CD4-positive, alpha-beta T cell treated with Interleukin-17A for 1 hour (primary cell): ENCODE measurements at places on chromosomes 7 and 10.

DNA sequence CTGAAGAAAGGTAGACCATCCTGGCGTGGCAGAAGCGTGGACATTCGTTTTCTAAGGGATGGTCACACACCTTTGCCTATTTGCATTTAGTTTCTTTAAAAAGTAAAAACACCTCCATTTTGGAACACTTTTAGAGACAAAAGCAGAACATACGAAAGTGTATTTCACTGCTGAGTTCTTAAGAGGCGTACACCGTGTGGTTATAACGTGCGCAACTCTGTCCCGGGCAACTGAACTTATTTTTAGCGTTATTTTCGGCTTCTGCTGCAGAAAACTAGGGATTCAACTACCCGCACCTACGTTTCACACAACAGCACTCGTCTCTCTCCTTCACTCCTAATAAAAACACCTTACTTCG lies 557 bp upstream of the LSM8 start:
- DNase-seq = no peak

- DNase-seq = no peak
Measured at GRCh38 chr7:88109612-88110011, 110.2 kb downstream of the SRI start.

- no peak for DNase-seq
Measured at GRCh38 chr10:34275626-34276130, 539.4 kb downstream of the PARD3 start.

GRCh38 chr7:29042824-29043231 lies 84.7 kb upstream of the TRIL start:
- no peak for DNase-seq

GRCh38 chr10:132242103-132242840 lies 55.5 kb downstream of the DPYSL4 start:
- DNase-seq = no peak

- DNase-seq = no peak
Measured at GRCh38 chr7:117114272-117114671, 161.0 kb downstream of the ST7 start.

- DNase-seq = no peak
Measured at GRCh38 chr7:51059504-51060142, 257.0 kb downstream of the COBL start.

DNA sequence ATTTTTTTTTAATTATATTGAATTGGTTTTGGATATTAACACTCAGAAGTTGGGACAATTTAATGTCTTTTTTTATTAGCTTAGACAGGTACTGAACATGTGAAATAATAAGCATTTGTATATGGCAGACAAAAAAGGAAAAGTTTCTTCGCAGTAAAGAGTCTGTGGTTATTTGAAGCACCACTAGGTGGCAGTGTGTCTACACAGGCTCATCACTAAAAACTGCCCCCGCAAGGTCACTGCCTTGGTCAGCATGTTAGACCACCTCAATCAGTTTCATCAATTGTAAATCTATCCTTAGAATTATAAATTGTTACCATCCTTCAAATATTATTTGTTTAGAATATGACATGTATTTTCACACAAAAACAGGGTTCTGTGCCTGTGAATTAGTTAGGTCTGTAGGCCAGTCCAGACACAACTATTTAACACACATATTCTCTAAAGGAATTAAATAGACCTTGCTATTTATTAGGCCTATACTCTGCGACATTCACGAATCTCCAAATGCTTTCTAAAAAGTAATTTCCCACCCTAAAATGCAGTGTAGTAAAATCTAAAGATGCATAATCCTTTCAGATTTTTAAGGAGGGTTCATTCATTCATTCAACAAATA lies 17.0 kb downstream of the PNLIPRP3 start:
- DNase-seq = no peak

GRCh38 chr7:136964347-136964746 lies 95.9 kb downstream of the CHRM2 start:
- DNase-seq = no peak

DNA sequence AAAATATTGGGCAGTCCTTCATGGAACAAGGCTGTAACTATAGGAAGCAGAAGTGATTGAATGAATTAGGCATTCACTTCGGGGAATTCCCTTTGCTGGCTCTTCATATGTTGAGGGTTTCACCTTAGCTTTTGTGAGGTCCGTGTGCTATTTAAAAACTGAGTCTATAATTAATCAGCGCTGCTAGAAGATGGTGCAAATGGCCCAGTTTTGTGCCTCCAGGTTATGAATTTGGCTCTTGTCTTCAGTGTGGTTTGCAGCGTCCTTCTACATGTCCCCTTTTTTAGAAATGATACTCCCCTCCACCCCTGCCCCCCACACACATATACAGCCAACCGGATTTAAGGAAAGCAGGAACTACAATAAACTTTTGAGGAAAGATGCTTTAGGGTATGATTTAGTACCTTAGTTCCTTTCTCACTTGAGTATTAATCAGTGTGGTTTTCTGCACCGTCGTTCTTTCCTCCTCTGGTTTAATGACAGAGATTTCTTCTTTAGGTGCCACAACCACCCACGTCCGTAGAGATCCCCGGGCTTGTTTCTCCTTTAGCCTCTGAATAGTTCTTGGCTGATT lies 110.6 kb upstream of the SAMD8 start:
- DNase-seq = no peak
